ENCODE measurements at places on chromosomes 16 and 17.
A peak's percentile ranks its signal among the peaks of the same experiment; 100 is the strongest.

- no peak for DNase-seq
These were observed 98.6 kb downstream of the OR1D5 start for GRCh38 chr17:2964831-2965230.

DNA sequence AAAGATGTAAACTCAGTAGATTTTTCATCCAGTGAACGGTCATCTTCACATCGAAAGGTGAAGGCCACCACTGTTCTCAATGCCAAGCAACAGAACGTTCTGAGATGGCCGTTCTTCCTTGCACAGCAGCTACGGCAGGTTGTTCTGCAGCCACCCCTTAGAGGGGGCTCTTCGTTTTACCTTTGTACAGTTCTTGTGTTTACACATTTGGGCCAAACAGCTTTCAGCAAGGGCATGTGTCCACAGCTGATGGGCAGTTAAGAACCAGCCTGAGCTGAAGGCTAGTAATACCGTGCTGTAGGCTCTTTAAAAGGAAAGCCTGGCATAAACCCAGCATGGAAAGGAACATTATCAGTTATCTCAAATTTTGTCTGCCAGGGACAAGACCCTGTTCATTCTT, 15.9 kb downstream of the PLD6 start:
- no peak for DNase-seq

DNA sequence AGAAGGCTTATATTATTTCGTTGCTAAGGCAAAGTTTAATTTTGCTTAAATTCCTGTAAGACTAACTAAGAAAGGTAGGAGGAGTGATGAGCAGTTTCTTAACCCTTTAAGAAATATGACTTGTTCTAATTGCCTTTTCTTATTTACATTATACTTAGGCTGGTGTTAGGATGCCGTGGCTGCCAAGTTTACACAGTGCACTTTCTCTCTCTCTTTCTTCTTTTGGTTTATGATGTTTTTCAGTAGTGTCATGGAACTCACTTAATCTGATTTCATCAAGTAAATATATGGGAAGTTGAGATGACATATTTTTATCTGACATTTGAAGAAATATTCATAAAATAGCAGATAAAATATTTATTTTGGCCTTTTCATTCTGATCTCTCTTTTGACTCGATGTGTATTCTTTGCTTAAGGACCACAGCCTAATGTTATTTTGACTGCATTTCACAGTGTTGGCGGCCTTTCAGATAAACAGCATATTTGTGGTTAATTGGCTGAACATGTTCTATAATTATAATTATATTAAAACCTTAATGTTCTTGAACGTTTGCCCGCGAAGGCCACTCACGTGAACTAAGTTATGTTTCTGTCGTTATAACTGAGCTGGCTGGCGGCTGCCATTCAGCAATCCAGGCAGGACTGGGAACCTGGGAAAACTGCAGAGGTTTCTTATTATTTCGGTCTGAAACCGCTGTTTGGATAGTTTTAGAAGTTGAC, 191.6 kb downstream of the WWOX start:
- no peak for DNase-seq

- DNase-seq = no peak
These were observed 5.7 kb upstream of the RPL38 start for GRCh38 chr17:74197801-74198200.

DNA sequence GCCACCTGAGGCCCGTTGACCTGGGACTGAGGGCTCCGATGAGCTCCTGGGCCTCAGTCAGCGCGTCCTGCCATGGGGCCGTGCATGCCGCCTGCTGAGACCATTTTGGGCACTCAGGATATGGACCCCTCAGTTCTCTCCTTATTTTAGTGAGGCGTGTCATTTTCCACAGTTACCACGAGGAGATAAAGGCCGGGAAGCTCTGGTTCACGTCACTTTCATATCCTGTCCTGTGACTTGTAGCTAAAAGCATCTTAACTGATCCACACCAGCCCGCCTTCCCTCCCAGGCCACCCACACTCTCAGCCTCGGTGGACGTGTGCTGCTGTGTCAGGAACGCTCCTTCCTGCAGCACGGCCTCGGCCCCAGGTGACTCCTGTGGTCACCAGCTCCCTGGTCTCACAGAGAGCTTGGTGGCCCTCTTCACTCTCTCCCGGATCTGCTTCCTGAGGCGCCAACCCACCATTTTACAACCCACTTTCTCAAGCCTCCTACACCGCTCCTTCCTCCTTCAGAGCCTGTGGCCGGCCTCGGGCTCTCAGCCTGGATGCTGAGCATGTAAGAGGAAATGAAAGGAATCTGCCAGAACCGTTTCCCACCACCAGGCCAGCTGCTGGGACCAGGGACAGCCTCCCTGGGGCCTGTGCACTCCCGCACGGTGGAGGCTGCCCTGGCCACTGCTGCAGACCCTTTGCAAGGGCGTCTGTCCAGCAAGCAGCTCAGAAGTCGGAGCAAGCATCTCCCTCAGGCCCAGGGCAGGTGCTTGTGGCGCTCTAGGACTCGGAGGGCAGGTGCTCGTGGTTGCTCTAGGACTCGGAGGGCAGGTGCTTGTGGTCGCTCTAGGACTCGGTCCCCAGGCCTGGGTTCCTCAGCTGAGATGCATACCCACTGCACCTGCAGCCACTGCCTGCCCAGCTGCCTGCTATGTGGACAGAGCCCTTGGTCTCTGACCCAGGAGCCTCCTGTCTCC, 23.9 kb upstream of the FASN start:
- no peak for DNase-seq

DNA sequence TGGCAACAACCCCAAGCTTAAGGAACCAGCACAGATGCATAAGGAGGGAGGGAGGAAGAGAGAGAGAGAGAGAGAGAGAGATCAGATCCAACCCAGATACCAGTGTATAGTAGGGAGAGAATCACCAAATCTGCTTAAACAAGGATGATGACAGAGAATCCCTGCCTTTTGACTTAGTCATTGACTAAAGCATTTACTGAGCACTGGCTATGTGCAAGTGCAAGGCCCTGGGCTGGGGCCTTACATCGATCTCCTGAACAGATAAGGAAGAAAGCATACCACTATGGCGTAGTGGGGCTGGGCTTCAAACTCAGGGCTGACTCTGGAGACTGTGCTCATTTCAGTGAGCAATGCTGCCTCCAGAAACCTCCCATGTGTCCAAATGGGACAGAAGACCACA, 15.8 kb downstream of the TSNAXIP1 start:
- DNase-seq = no peak

- no peak for DNase-seq
These were observed 12.0 kb downstream of the KCNJ2 start for GRCh38 chr17:70181376-70181775.

GRCh38 chr16:50281391-50282009, 15.1 kb downstream of the ADCY7 start:
- DNase-seq = no peak

- no peak for DNase-seq
These were observed 1.2 kb downstream of the HOXB1 start for GRCh38 chr17:48529683-48530009.

DNA sequence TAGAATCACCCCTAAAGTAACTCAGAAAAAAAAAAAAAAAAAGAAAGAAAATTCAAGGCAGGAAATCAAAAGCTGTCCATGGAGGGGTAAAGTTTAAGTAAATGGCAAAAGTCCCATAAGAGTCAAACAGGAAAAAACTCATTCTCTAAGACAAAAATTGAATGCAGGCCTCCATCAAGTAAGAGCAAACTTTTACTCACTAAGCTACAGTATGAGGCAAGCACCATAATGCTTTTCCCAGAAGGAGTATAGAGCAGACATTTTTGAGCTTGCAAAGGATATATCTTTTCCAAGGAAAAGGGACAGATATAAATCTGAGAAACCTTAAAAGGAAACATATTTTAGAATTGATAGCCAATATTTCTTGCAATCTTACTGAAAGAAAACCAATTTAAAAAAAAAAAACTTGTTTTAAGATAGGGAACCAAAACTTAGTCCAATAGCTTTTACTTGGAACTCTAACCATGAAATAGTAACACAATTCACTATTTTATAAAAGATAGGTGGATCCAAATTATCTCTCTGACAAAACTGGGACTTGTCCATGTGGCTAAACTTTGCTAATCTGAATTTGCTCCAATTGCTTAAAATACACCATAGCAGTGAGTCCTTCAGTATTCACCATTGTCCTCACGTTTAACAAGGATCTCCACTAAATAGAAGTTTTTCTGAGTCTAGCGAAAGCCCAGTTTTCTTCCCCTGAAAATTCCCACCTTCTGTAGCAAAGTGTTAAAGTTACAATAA, 99.8 kb downstream of the CDH11 start:
- DNase-seq = no peak

- no peak for DNase-seq
These were observed 144.4 kb downstream of the HAPSTR1 start for GRCh38 chr16:9235867-9236266.

DNA sequence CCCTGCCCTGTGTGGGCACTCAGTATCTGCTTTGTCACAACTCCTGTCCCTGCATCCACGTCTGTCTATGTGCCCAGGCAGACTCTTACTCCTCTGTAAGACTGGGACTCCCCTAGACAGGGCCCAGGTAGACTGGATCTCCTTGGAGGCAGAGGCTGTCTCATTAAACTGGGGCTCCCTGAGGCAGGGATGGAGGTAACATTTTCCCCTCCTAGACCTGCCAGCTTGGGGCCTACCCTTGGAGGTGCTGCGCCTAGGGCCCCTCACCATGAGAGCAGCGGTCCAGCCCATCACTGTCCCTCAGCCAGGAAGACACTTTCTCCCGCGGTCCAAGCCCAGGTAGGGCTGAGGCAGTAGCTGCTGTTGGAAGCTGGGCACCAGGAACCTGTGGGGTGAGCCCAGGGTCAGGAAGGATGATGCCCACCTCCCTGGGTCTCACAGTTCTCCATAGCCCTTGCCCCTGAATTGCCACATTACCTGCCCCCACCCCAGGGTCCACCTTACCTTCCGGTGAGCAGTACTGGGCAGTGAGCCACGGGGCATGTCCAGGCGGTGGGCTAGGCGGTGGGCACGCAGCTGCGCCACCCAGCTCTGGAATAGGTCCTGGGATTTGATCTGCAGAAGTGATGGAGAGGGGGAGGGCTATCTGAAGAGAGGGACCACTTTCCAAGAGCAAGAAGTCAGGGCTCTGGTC, 3.4 kb downstream of the OSBPL7 start:
- no peak for DNase-seq

DNA sequence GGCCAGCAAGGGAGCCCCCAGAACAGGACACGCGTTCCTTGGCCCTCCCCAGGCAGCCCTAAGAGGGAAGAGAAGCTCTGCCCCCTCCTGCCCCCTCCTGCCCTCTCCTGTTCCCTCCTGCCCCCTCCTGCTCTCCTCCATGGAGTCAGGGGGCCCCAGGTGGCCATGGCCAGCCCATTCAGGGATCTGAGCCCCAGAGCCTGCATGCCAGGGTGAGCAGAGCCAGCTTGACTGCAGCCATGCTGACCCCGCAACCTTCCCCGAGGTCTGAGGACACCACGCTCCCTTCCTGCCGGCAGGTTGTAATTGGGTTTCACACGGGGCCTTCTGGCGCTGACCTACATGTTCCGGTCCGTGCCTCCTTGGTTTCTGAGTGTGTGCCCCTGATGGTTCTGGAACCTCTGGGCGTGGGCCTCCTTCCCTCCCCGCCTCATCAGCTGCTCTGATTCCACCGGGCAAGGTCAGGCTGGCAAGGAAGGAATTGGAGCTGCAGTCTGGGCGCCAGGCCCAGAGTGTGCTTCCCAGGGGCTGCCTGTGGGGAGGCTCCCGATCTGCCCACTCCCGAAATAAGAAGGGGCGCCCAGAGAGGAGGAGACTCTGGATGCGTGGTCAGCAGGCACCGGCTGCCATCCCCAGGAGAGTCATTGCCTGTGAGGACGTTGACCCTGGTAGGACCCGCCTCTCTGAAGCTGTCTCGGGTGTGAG, 23.7 kb upstream of the NPTX1 start:
- no peak for DNase-seq

- DNase-seq = peak; percentile 29
These were observed 8.6 kb upstream of the ABCC3 start for GRCh38 chr17:50626037-50626574.

- no peak for DNase-seq
These were observed 64.8 kb downstream of the CACNG1 start for GRCh38 chr17:67109111-67109510.
